ENCODE measurements at places on chromosomes 12 and 14.

DNA sequence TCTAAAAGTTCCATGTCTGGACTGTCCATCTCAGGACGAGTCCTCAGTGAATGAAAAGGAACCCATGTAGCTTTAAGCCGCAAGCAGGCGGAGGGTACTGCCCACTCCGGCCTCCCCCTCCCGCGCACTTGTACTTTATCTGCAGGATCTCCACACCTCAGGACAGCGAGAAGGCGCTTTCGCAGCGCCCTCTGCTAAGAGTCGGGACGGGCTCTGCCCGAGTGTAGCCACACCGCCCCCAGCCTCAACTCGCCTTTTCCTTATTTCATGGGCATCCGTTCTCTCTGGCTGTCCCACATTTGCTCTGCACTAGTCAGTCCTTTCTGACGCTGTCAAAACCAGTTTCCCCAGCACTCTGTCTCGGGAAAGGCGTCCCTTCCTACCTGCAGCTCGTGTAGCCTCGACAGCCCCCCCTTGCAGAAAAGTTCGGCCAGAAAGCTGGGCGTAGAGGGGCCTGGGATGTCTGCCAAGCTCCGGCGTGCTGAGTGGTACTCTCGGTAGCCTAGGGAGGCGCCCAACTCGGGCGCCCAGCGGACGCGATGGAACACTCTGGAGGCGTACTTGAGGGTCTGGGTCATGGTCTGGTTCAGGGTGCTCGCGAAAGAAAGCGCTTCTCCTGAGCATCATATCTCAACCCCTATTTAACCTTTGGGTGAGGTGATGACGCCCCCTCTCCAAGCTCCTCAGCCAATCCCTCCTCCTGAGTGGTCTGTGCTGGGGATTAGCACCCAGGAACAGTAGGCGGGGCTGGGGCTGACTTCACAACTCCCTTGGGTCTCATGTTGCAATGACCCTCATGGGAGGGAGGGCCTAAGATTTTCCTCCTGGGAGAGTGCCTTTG, at the start of gene CYP27B1:
TSS of gene CYP27B1 (minus strand) at position 615 of the 841 bp plus-strand sequence. CDS start at position 578, 37 bp downstream.
- no peak for DNase-seq

- DNase-seq = no peak
Observed at GRCh38 chr14:90281261-90281660, 24.9 kb downstream of the PSMC1 start.

GRCh38 chr14:22409006-22409405, 180.0 kb downstream of the DAD1 start:
- DNase-seq = no peak

DNA sequence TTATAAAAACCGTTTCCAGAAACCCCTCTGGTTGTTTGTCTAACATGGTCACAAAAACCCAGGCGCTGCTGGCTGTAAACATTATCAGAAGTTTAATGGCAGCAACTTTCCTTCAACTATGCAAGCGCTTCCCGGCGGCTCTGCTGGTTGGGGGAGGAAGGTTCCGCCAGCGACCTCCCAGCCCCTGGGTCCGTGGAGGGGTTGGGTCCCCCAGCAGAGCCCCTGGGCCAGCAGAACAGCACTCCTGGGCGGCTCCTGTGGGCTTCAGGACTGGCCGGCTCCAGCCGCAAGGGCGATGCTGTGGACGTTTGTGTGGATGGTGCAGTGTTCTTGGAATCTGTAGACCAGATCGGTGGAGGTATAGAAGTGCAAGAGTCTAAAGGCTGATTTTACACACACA, 26.0 kb downstream of the LRCOL1 start:
- DNase-seq = no peak

- DNase-seq = no peak
Observed at GRCh38 chr12:114480337-114481199, 74.6 kb upstream of the TBX5 start.

DNA sequence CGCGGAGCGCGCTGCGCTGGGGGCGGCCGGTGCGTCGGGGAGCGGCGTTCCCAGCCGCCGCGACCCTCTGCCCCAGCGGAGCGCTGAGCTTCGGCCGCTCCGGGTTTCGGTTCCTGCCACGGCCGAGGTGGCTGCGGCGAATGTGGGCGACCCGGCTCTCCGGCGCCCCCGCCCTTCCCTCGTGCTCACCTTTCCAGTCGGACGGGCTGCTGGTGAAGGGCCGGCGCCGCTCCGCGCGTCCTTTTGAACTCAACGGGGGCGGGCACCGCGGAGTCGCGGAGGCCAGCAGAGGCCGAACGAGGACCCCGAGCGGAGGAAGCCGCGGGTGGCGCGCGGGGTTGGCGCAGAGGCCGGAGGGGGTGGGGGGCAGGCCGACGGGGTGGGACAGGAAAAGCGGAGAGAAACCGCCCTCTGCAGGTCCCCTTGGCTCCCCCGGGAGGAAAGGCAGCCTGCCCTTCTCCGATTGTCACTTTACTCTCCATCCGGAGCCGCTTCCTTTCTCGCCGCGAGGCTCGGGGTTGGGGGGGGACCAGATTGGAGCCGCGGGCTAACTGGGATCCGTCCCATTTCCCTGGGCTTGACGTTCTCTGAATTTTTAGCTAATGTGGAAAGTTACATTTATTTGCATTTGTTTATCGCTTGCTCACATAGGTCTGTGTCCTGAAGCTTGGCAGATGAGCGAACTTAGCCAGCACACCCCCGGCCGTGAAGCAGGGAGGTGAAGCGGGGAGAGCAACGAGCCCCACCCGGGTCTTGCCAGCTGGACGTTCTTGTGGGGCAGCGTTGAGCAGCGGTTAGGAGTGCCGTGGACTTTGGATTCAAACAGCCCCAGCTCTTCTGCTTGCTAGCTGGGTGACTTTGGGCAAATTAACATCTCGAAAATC, at the start of gene SMAGP:
TSS of gene SMAGP (minus strand) at position 349 of the 884 bp plus-strand sequence. CDS start 1,137 bp downstream, outside the sequence.
- DNase-seq = peak; percentile 55

- DNase-seq = no peak
Observed at GRCh38 chr14:24092110-24092504, 2.0 kb upstream of the PCK2 start.

DNA sequence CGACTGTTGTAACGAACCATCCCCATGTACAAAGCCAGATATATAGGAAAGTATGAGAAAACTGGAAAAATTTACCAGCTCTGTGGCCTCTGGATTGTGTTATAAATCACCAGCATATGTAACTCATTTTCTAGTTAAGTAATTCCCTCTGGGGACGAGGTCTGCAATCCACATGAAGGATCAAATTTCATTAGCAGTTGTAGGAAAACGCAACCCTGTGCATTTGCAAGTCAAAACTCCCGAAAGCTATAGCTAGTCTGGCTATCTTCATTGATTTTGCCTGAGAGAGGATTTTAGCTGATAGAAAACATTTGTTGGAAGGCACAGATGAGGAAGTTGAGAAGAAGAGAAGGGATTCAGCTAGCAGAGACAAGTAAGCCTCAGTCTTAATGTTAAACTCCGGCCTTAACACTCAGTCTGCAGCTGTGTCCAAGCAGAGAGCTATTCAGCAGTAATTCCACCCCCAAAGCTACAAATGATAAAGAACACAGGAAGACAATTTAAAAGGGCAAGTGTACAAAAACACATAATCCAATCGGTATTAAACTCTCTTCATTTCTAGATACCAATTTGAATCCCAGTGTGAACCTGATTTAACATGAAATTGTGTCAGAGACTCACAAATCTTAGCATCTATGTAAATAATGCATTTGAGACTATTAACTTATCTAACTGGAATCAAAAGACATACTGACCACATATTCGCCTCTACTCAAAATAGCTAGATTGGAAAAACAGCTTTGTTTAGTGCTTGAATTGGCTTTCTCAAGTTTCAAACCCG, 54.2 kb upstream of the CERS5 start:
- DNase-seq = no peak

- no peak for DNase-seq
Observed at GRCh38 chr14:28719130-28719529, 47.5 kb upstream of the FOXG1 start.
